Astrocyte of the cerebellum (primary cell): ENCODE measurements at places on chromosomes 3 and 15.

DNA sequence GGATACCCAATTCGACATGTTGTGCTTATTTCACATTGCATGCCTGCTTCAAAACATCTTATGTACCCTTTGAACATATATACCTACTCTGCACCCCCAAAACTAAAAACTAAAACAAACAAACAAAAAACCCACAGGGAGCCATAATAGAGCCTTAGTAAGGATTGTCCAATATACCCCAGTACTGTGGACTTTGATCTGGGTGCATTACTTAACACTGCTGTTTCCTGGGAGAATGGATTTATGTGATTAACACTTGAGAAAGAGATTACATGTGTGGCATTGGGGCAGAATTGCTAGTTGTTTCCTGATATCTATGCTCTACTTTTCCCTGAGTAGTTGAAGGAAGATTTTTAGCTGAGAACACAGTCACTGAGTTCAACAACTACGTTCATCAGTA lies 583.4 kb upstream of the ROBO1 start:
- no peak for DNase-seq

- DNase-seq = no peak
These were observed 34.9 kb upstream of the POU1F1 start for GRCh38 chr3:87311309-87311708.

DNA sequence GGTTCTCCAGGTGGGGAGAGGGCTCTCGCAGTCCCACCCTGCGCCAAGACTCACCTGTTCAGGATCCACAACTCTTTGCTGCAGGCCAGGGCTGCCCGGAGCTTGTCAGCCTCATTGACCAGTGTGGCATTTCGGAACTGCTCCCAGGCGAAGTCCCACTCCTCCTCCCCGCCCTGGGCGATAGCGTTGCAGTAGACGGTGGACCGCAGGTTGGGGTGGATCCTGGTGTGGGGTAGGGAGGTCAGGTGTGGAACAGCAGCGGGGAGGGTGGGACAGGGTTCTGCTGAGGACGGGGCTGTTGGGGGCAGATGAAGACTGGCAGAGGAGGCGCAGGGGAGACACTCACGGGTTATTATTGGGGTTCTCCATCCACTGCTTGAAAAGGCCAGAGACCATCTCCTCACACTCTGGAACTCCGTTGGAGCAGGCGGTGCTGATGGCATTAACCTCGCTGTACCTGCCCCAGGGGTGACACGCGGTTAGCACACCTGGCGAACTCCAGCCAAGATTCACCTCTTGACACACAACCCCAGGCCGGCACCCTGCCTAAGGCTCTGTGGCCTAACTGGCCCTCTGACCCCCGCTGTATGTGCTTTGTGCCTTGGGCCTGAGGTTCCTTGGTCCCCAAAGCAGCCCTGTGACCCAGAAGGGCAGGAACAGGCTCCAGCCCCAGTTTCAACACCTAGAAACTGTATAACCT lies 16.1 kb downstream of the MESP2 start:
- no peak for DNase-seq

DNA sequence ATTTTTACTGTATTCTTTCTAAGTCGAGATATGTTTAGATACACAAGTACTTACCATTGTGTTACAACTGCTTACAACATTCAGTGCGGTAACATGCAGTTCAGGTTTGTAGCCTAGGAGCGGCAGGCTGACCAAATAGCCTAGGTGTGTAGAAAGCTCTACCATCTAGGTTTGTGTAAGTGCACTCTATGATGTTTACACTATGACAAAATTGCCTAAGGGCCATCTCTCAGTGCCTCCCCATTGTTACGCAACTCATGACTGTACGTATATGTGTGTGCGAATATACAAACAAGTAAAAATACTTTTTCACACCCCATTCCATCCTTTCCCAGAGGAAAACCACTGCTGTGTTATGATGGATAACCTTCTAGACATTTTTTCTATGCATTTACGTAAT lies 44.3 kb downstream of the PXYLP1 start:
- DNase-seq = no peak

DNA sequence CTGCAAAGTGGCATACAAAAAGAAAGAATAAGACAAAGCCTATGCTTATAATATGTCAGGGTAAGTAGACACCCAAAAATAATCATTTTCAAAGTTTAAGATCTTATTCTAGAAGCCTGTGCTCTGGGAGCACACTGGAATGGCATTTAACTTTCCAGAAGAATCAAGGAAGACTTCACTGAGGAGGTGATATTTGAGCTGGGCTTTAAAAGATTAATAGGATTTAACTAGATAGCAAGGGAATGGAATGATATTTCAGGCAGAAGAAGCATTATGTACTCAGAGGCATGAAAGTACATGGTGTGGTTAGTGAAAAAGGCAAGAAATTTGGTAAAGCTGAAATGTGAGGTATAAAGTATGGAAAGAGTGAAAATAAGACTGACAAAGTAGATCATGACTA lies 106.8 kb downstream of the ZBTB20 start:
- DNase-seq = no peak

GRCh38 chr15:47885920-47886319 lies 168.6 kb downstream of the SEMA6D start:
- peak; percentile 83 for DNase-seq

GRCh38 chr3:54527953-54528352 lies 399.9 kb downstream of the LRTM1 start:
- peak; percentile 18 for DNase-seq

GRCh38 chr3:134955874-134956273 lies 160.8 kb downstream of the EPHB1 start:
- DNase-seq = no peak

GRCh38 chr3:10682692-10683091 lies 133.3 kb upstream of the SLC6A11 start:
- no peak for DNase-seq

DNA sequence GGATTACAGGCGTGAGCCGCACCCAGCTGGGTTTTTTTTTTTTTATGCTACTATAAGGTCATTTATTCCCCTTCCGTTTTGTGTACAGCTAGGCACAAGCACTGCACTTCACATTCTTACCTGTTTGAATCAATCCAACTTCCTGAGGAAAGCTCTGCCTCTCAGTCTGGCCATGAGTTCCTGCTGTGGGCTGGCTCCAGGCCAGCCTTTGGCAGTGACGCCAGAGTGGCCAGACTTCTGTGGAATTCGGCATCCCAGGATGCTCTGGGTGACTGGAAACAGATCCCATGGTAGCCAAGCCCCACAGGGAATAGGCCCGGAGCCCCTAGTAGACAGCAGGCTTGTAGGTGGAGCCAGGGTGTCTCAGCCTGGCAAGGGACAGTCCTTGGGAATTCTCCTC lies 21.5 kb upstream of the TIMP4 start:
- peak; percentile 76 for DNase-seq

- peak; percentile 74 for DNase-seq
These were observed 25.8 kb upstream of the RPL39L start for GRCh38 chr3:187165144-187165543.

- no peak for DNase-seq
These were observed 57.5 kb downstream of the CADPS start for GRCh38 chr3:62817678-62818077.

- no peak for DNase-seq
These were observed 196.0 kb downstream of the DPH6 start for GRCh38 chr15:35349916-35350315.

- DNase-seq = no peak
These were observed 4.2 kb upstream of the RFC4 start for GRCh38 chr3:186810336-186810996.

DNA sequence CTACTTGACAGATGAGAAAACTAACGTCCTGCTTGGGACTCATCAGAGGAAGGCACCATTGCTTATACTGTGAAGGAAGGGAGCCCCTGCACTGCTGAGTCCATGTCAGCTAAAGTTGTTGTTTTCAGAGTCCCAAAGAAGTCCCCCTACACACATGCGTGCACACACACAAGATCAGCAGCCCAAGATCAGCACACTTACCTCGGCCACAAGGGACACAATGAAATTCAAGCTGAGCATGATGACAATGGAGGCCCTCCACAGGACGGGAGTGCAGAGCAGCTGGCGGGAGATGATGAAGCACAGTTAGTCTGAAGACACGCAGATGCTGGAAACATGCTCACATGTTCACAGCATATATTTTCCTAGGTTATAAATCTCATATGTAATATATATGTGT lies 28.6 kb upstream of the ATP13A5 start:
- no peak for DNase-seq

DNA sequence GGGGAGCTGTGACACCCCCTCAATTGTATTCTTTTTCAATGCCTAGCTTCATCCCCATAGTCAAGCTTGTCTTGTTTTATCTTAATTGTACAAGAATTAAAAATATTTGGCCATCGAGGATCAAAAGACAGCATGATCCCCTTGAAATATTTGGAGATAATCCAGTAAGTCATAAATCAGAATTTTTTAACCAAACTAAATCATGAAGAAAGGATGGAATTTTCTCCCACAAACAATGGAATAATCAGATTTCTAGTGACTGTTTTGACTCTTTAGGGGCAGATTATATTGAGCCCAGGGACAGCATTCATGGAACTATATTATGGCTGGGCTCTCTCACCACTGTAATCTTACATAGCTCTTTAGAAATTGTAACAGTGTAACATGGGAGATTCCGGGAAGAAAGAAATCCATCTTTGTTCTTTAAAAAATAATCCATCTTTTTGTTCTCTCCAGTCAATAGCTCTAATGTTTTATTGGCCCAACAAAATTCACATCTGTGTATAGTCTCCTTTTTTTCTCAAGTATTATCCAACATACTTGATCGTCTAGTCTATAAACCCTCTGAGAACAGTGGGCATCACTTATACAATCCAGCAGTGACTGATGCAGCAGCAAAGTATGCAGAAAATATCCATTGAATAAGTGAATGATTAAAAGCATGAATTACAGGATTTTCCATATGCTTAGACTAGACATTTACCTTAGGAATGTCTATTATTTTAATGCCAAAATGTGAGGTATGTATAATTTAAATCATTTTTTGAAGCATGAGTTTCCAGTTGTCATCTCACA lies 277.0 kb upstream of the PLSCR5 start:
- no peak for DNase-seq

- no peak for DNase-seq
These were observed 44.4 kb downstream of the AGTR1 start for GRCh38 chr3:148742118-148742517.

DNA sequence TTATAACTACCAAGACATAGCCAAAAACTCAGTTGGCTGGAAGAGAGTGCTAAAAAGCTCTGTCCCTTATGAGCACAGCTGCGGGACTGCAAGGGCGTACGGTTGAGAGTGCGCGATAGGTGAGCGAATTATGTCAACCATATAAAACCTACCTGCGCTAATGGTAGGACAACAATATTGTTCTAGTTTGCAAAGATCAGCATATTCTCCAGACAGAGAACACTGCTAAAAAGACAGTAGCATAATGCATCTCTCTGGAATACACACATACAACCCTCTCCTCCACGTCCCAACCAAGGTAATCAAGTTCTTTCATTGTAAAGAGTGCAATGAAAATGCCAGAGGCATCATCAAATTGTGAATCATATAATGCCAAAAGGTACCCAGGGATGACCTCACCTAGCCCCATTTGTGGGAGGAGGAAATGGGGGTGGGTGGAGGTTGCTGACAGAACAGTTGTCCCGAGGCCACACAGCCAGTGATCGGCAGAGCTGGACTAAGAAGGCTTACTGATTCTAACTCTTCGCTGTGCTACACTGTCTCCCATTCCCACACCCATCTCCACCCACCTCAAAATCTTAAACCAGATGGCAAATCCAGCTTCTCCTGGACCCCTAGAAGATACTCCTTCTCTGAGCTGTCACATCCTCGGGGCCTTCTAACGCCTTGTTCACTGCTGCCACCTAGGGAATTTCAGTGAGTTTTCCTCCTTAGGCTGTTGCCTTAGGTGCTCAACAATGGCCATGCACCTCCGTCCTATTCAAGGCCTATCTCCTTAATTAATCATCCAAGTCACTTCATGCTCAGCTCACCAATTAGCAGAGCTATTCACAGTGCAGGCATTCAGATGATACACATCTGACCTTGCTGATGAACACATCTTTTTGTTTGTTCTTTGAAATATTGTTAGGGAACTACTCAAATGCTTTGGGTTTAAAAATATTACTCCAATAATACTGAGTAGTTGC lies 60.7 kb downstream of the RPL22L1 start:
- DNase-seq = peak; percentile 71

- DNase-seq = no peak
These were observed 95.4 kb downstream of the RFTN1 start for GRCh38 chr3:16417945-16418739.

DNA sequence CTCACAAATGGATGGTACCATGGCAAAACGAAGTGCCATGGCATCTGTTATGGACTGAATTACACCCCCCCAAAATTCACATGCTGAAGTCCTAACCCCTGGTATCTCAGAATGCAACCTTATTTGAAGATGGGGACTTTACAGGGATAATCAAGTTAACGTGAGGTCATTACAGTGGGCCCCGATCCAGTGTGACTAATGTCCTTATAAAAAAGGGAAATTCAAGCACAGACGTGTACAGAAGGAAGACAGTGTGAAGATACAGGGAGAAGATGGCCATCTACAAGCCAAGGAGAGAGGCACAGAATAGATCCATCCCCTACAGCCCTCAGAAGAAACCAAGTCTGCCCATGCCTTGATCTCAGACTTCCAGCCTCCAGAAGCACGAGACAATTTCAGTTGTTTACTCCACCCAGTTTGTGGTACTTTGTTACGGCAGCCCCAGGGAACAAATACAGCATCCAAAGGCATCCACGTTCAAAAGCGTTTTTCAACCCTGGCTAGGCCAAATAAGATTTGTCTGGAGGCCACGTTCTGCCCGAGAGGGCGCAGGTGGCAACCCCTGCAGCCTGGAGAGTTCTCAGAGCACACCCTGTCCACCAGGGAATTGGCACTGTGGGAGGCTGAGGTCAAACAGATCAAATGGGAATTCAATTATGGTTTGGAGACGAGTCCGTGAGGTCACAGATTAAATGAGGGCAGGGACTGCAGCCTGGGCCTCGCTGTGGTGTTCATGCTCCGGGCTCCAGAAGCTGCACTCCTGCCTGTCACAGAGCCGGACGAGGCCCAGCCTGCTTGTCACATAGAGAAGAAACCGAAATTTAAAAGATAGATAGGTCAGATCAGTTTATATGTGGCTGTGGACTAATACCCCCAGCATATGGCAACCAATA lies 494.8 kb downstream of the SHQ1 start:
- DNase-seq = no peak

GRCh38 chr3:116896116-116896515 lies 186.5 kb downstream of the TUSC7 start:
- no peak for DNase-seq

- DNase-seq = no peak
These were observed 47.8 kb downstream of the LRRK1 start for GRCh38 chr15:100966997-100967396.

- DNase-seq = no peak
These were observed 24.9 kb downstream of the PRR23E start for GRCh38 chr3:127217596-127218453.

GRCh38 chr3:45261333-45262110 lies 35.4 kb upstream of the TMEM158 start:
- DNase-seq = no peak

- DNase-seq = no peak
These were observed 6.0 kb upstream of the AMOTL2 start for GRCh38 chr3:134380249-134380648.
